Esophagus muscularis mucosa (tissue), 4 donors: ENCODE measurements at places on chromosomes 11 and 22. TPM values are rescaled to one million over a fixed set of nuclear protein-coding genes. Genes with fewer than 3 reads are reported as not detected.

Gene C22orf42
- total RNA-seq: not detected

Gene MAJIN
- total RNA-seq: not detected

Gene SDHAF2
- 33.8 TPM for total RNA-seq

Gene SPDYC
- total RNA-seq: not detected

Gene GDPD4
- total RNA-seq: not detected

Gene CNTF
- 1.7 TPM for total RNA-seq

Gene PANX3
- total RNA-seq: not detected

DNA sequence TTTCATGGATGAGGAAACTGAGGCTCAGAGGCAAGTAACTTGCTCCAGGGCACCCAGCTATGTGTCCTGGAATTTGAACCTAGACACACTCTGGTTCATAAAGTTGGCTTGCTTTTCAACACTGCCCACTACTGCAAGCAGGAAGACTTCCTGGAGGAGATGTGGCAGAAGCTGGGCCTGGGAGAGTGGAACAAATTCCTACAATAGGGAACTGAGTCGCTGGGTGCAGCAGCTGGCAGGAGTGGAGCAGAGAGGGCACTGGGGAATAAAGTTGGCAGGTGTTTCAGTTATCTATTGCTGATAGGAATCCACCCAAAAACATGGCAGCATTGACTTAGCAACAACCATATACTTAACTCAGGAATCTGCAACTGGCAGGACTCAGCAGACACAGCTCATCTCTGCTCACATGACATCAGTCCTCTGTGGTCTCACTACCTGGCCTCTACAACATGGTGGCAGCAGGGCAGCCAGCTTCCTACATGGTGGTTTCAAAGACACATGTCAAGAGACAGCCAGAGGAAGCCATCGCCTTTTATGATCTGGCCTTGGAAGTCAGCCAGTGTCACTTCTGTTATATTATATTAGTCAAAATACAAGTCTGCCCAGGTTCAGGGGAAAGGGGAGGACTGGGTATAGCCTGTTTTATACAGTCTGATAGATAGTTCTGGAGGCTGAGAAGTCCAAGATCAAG is 10.6 kb upstream of the CARD10 start:
- DNase-seq: no peak

DNA sequence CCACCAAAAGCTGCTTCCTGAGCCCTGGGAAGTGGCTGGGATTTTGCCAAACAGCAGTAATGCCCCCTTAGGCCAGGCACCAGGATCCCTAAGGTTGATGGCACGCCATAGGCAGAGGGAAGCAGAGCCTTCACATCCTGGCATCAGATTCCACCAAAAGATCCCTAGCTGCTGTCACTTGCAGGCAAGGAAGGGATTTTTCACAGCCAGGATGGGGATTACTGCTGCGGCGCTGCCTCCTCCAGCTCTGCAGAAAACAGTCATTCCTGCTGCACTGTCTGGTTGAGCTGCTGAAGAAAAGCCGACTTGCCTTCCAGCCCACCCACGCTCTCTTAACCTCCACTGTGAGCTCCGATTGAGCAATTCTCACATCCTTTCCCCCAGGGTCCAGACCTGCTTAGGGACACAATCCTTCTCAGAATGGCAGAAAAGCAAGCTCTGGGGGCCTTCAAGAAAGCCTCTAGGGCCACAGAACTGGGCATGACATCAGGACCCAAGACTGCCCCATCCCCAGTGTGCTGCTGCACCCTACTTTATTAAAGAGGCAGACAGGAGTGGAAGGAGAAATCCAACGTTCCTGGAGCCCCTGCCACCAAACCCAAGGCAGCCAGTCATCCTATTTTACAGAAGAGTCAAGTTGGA is 19.9 kb downstream of the SYN3 start:
- DNase-seq: no peak

DNA sequence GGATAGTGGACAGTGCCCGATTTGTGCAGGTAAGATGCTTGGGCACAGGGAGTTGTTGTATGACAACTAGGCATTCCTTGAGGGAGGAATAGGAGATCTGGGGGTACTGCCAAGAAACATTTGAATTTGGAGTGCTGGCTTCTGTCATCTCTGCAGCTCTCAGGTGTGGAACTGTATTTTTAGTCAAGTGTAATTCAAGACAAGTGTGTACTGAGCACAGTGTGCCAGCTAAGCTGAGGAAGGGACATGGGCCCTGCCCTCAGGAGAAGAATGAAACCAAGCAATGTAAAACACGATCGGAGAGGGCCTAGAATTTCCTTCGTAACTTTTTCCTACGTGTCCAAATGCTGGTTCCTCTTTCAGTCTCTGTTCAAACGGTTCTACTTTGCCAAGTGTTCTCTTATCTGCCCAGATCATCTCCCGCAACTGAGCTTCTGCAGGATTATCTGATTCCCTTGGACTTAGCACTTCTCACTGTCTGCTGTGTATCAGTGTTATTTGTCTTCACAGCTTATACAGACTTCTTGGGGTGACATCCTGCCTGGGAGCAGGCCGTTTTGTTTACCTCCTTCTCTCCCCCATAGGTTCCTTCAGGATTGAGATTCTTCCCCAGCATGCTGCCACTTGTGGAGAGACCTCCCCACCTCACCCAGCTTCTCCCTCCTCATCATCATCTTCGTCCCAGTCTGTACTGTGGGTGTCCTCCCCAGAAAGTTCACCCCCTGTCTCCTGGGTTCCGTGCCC is 27.6 kb downstream of the ART5 start:
- no peak for DNase-seq

DNA sequence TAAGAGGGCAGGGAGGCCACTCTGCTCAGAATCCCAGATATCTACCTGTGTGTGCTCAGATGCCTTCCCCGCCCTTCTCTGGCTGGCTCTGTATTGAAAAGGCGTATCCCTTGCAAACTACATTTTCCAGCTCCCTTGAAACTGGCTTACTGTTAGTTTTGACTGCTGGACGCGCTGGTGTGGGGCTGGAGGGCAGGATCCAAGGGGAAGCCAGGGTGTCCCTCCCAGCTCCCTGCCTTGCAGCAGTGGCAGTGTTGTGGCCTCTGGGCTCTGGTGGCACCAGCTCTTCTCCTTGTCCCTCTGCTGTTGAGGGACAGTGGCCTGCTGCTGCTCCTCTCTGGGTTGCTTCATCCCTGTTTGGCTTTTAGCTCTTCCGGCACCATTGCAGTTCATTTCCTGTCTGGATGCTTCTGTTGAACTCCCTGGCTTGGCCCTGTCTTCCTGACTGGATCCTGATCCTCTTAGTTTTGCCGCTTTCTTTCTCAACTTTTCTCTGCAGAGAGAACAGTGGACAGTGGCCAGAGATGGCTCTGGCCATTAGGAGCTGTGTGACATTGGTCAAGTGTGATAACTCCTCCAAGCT is 107.1 kb upstream of the PARVA start:
- no peak for DNase-seq

- DNase-seq: no peak
Observed at GRCh38 chr11:70615036-70615875, 216.9 kb downstream of the CTTN start.

DNA sequence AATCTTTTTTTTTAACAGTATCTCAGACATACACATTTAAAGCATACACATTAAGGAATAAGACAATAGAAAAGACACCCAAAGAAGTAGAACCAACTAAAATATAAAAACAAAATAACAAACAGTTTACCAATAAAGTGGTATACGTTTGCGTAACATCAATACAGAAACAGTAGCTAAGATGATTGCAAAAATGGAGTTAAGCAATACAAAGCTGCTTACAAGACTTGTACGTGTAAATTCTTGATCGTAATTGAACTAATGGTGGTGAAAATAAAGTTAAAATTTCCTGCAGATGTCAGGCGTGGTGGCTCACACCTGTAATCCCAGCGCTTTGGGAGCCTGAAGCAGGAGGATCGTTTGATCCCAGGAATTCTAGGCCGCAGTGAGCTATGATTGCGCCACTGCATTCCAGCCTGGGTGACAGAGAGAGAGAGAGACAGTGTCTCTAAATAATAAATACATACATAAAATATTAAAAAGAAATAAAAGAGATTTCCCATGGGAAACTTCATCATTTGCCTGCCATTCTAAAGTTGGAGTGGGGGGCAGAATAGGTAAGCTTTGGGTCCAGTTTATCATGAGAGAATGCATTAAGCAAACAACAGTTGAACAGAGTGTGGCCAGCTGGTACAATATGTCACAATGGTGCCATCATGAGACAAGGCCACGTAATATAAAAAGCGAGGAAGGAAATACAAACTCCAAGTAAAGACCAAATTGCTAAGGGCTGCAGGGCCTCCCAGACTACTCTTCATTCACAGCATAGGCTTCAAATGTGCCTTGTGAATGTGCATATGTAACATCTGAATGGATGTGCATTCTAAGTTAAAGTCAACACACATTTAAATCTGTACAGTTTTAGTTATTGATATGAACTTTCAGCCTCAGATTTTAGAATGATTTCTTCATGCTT is 38.9 kb upstream of the EED start:
- no peak for DNase-seq

- DNase-seq: no peak
Observed at GRCh38 chr22:36356708-36357624, 30.8 kb downstream of the MYH9 start.

DNA sequence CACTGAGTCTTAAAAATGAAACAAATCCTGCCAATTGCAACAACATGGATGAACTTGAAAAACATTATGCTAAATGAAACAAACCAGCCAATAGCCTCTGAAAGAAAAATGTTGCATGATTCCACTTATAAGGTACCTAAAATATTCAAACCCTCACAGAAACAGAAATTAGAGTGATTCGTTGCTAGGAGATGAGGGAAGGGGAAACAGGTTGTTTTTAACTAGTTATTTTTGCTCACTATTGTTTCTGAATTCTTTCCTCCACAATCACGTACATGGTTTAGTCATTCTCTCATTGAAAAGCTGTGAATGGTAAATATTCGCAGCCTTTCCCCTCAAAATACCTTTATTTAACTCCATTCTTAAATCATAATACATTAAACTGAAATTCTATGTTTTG is 14.0 kb upstream of the TYR start:
- no peak for DNase-seq

- no peak for DNase-seq
Observed at GRCh38 chr11:124194293-124195188, 11.4 kb downstream of the OR10D3 start.

- no peak for DNase-seq
Observed at GRCh38 chr22:27880778-27881394, 38.2 kb downstream of the PITPNB start.

GRCh38 chr11:25993016-25993415 is 338.9 kb upstream of the ANO3 start:
- DNase-seq: no peak
